Sciatic nerve (tissue), 2 donors: ENCODE measurements at places on chromosomes 3 and 15. TPM values are rescaled to one million over a fixed set of nuclear protein-coding genes. Genes with fewer than 3 reads are reported as not detected.

ITGA11 gene
- total RNA-seq: 10.3 TPM

GRCh38 chr3:100044369-100044768 lies 69.9 kb downstream of the FILIP1L start:
- DNase-seq: no peak

DNA sequence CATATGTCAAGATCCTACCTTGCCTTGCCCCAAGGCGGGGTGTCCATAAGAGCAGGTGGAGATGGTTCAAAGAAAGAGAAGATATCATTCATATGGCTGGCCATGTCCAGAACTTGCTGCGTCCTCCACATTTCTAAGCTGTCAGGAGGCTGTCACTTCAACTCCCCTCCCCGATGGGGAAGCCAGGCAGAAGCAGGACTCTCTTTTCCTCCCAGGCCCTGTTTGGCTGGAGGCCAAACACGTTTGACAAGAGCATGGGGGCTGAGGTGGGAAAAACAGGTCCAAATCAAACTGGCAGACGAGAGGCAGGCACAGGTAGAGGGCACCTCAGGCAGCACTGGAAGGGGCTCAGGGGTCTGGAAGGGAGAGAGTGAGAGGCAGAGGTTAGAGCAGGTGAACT lies 37.7 kb downstream of the MESD start:
- DNase-seq: peak; percentile 50

DNA sequence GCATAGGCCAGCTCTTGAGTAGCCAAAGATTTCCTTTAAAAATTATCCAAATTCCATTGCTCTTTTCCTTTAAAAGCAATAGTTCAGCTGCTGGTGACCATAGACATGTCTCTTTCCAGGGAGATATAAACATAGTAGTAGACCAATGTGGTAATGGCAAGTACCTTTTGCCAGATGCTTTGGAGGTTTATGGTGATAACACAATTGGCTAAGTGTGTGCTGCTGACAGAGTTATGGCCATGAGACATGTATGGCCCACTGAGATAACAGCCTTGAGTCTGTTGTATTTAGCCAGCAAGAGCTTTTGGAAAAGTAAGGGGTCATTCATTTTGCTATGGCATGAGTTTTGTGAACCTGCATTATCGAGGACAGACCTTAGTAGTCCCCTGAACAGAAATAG lies 1146.8 kb downstream of the TUSC7 start:
- no peak for DNase-seq
